Stimulated activated CD8-positive, alpha-beta memory T cell treated with anti-CD3 and anti-CD28 coated beads, Interleukin-7, amount 100 ng/mL, for 1 hour (primary cell): ENCODE measurements at places on chromosomes 4 and X.

DNA sequence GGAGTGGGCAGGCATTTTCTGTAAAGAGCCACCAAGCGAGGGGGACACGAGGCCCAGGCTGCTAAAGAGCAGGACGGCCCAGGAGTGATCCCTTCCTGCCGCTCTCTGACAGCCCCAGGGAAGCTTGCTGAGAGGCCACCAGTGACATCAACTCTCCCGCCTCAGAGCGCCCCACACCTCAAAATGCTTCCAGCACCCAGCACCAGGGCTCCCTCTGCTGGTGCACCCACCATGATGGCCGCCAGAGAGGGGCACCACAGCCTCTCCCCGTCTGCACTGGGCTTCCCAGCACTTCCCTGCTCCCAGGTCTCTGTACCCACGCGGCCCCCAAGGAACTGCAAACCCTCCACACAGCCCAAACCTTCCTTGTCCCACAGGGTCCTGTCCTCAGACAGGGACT lies 40.4 kb downstream of the GAK start:
- DNase-seq = no peak

DNA sequence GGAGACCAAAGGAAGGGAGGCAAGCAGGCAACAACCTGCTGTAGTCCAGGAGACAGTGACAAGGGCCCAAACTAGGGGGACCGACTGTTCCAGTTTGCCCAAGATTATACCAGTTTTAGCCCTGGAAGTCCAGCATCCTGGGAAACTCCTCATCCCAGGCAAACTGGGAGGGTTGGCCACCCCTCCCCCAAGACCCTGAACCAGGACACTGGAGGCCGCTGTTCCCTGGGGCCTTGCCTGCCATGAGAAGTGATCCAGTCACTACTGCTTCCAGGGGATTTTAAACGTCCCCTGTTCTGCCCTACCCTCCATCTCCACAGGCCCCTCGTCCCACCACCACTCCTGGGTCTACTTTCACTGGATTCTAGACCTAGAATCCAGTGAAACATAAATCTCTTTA lies 4.3 kb upstream of the DGAT2L6 start:
- no peak for DNase-seq

- DNase-seq = no peak
These were observed 165.9 kb upstream of the NDST4 start for GRCh38 chr4:115279330-115279729.

- no peak for DNase-seq
These were observed 17.1 kb downstream of the DDX3X start for GRCh38 chrX:41350976-41351569.

DNA sequence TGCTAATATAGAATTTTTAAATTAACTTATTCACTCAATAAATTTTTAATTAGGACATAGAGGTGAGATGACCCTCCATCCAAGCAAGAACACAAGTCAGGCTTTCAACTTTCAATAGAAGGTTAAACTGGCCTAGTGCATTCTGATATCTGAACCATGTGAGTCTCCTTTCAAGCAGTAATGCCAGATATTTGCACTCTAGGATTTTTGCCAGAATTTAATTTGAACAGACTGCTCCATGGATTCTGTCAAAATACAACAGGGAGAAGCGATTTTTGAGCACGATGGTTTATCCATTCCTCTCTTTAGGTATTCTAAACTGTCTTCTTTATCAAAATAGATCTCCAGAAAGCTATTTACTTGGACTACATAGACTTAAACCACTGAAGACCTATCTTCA lies 72.0 kb upstream of the DCLK2 start:
- DNase-seq = no peak
